ENCODE measurements at places on chromosomes 7 and 10.

DNA sequence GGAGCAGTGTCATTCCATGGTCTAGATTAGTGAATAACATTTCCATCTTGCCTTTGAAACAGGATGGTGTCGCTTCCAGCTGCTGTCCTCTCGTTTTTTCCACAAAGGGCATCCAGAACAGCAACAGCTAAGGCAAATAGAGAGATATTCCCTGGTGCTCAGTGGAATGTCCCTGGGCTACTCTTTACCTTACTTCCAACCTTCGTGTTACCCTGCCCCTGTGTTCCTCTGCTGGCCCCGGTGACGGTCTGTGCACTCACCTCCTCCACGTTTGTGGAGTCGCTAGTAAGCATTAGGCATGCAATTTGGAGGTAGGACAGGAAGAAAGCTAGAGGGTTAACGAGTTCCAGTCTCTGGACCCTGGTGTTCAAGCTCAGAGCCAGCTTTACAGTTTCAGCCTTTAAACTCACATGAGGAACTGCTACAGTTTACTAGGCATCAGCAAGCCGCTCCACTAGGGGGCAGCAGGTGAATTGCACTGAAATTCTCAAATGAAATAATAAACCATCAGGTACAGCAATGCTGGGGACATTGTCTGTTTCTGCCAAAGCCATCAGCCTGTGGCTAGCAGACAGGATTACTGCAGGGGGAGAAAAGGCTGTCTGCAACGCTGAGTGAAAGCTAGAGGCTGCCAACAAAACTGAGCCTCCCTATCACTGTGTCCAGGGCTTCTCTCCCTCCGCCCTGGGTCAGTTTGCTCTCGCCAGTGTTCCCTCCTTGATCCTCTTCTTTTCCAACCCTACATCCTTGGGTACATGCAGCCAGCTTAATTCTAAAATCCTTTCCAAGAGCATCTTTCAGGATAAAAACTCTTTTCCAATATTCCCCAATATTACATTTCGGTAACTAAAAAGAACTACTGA is 9.0 kb downstream of the MRPL32 start:
- peak; percentile 68 for DNase-seq

GRCh38 chr10:93058139-93058538 is 2.5 kb upstream of the CYP26C1 start:
- no peak for DNase-seq

DNA sequence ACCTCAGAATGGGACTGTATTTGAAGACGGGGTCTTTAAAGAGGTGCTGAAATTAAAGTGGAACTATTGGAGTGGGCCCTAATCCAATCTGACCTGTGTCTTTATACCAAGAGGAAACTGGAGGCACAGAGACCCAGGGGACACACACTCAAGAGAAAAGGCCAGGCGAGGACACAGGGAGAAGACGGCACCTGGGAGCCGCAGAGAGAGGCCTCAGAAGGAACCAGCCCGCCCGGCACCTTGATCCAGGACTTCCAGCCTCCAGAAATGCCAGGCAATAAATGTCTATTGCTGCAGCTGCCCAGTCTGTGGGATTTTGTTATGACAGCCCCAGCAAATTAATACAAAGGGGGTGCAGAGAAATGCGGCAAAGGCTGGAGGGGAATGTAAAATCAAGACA is 10.5 kb downstream of the CARD11 start:
- DNase-seq, result no peak

GRCh38 chr7:4270268-4270667 is 411.8 kb upstream of the FOXK1 start:
- no peak for DNase-seq

GRCh38 chr7:87600130-87601124 is at the start of gene ABCB1:
TSS of gene ABCB1 (minus strand) at chr7:87600884. CDS start at chr7:87600184, 700 bp downstream.
- DNase-seq, result peak; percentile 54

GRCh38 chr10:129328546-129328945 is 138.5 kb upstream of the MGMT start:
- DNase-seq, result no peak

GRCh38 chr10:33631991-33632390 is 297.5 kb upstream of the NRP1 start:
- no peak for DNase-seq

GRCh38 chr10:92699518-92700381 is 10.0 kb downstream of the HHEX start:
- DNase-seq, result no peak

- DNase-seq, result no peak
These were observed 210.3 kb downstream of the INHBA start for GRCh38 chr7:41492603-41493002.

GRCh38 chr7:95059842-95060313 is 152.5 kb downstream of the PPP1R9A start:
- no peak for DNase-seq

GRCh38 chr10:69854511-69855345 is 53.0 kb downstream of the COL13A1 start:
- DNase-seq, result no peak

DNA sequence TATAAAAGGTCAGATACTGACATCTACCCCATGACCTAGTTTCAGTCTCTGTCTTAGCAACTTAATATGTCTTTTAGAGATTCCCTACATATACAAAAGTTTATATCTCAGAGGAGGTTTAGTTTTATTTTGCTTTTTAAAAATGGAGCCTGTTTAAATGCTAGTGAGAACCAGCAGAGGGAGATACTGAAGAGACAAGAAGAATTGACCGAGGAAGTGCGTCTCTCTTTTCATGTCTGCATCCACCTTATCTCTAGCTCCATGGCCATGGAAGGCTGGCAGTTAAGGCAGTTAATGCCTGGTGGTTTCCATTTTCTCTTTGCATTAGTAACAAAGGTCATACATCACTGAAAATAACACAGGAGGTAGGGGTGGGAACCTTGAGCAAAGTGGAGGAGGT is 10.7 kb downstream of the SUV39H2 start:
- peak; percentile 23 for DNase-seq

GRCh38 chr10:43304687-43305333 is 37.9 kb upstream of the RASGEF1A start:
- peak; percentile 44 for DNase-seq

GRCh38 chr10:118045837-118046394 is 825 bp downstream of the RAB11FIP2 start:
- DNase-seq, result peak; percentile 16

DNA sequence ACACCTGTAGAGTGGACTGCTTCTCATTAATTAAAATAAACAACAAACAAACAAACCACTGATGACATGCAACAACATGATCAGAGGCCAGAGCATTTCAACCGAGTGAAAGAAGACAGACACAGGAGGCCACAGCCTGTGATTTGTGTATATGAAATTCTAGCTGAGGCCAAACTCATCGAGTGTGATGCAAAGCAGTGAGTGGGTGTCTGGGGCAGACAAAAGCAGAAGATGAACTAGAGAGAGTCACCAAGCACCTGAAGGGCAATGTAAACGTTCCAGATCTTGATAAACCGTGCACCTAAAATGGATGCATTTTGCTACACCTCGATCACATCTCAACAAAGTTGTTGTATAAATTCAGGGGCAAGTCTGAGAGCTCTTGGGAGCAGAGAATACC is 108.4 kb downstream of the KLF6 start:
- DNase-seq, result no peak

DNA sequence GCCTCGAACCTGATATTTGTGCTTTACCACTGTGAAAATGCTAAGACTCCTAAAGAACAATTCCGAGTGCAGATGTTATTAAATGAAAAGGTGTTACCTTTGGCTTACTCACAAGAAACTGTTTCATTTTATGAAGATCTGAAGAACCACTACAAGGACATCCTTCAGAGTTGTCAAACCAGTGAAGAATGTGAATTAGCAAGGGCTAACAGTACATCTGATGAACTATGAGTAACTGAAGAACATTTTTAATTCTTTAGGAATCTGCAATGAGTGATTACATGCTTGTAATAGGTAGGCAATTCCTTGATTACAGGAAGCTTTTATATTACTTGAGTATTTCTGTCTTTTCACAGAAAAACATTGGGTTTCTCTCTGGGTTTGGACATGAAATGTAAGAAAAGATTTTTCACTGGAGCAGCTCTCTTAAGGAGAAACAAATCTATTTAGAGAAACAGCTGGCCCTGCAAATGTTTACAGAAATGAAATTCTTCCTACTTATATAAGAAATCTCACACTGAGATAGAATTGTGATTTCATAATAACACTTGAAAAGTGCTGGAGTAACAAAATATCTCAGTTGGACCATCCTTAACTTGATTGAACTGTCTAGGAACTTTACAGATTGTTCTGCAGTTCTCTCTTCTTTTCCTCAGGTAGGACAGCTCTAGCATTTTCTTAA is 47.7 kb downstream of the MINPP1 start:
- DNase-seq, result no peak

DNA sequence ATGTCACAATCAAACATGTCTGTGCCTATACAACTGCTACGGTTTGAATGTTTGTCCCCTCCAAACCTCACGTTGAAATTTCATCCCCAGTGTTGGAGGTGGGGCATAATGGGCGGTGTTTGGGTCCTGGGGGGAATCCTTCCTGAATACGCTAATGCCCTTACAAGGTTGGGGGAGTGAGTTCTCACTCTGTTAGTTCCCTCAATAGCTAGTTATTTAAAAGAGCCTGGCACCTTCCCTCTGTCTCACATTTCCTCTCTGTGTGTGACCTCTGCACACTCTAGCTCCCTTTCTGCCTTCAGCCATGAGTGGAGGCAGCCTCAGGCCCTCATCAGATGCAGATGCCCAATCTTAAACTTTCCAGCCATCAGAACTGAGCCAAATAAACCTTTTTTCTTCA is 129.5 kb downstream of the GRM8 start:
- no peak for DNase-seq

- no peak for DNase-seq
These were observed 96.1 kb downstream of the RNF133 start for GRCh38 chr7:122602800-122603199.

DNA sequence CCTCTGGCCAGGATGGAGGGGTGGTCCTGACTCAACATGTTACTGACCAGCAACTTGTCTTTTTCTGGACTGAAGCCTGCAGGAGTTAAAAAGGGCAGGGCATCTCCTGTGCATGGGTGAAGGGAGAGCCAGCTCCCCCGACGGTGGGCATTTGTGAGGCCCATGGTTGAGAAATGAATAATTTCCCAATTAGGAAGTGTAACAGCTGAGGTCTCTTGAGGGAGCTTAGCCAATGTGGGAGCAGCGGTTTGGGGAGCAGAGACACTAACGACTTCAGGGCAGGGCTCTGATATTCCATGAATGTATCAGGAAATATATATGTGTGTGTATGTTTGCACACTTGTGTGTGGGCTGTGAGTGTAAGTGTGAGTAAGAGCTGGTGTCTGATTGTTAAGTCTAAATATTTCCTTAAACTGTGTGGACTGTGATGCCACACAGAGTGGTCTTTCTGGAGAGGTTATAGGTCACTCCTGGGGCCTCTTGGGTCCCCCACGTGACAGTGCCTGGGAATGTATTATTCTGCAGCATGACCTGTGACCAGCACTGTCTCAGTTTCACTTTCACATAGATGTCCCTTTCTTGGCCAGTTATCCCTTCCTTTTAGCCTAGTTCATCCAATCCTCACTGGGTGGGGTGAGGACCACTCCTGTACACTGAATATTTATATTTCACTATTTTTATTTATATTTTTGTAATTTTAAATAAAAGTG is 6.0 kb downstream of the PLAU start:
- no peak for DNase-seq

GRCh38 chr7:7210475-7211237 is 28.3 kb downstream of the C1GALT1 start:
- DNase-seq, result no peak

GRCh38 chr10:34049469-34049868 is 715.0 kb upstream of the NRP1 start:
- no peak for DNase-seq

DNA sequence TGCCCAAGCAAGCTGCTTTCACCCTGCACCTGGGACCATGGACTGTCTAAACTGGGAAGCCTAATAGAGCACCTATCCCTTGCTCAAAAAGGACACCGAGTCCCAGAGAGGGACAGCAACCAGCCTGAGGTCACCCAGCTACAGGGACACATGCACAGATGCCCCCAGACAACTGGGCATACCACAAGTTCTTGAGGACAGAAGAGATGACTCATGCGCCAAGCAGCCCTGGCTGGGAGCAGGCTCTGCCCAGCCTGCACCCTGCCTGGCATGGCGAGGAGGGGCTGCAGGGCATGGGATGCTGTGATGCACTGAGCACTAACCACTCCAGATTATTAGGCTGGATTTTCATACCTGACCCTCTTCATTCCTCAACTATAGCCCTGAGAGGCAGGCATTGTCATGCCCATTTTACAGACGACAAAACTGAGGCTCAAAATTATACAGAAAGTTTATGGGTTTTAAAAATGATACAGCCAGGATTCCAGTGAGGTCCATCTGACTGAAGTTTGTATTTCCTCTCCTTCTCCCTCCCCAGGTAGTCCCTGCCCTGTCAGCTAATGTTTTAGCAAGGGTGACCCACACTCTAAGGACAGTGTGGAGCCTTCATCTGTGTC is 289.3 kb upstream of the ZMIZ1 start:
- no peak for DNase-seq

DNA sequence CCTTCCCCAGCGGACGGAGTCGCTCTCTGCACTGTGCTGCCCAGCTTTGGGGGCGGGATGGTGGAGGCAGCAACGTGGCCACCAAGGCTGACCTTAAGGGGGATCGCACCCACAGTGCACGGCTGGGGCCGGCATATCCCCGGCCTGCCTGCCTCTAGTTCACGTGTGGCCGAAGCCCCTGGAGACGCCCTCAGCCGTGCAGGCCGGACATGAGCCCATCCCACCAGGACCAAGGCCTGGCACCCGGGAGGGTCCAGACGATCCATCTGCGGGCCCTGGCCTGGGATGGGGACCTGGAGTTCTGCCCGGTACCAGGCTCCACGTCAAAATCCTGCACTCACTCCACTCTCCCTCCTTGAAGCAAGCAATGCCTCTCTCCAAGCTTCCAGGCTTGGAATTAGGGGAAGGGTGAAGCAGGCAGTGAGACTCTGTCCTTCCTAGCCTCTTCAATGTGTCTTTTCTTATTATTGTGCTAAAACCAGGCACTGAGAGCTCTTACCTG is 520.8 kb downstream of the REEP3 start:
- DNase-seq, result no peak

GRCh38 chr7:71595176-71595575 is 463.2 kb downstream of the GALNT17 start:
- DNase-seq, result no peak

- no peak for DNase-seq
These were observed 81.5 kb downstream of the DNAH11 start for GRCh38 chr7:21624320-21624719.

DNA sequence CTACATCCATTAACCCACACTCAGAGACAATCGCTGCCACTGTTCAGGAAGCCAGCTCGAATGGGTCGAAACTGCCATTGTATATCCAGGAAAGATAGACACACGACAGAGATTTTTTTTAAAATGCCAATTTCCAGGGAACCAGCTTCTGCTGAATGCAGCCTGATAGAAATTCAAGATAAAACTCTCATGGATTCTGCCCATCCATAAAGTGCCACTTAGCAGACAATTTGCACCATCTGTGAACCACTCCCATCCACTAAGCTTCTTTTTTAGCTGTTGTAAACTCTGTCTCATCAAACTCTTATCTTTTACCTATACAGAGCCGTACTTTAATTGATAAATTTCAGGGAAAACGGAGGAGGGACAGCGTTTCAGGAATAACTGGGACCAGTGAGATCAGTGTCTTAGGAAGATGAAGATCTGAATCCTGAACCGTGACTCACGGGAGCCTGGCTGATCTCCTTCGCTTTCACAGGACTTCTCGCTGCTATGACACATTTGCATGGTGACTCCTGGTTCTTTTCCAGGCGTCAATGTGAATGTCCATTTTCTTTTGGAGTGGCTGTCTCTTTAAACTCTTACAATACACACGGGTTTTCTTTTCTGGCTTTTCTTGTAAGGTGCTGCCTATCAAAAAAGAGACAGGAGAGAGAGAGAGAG is 103.4 kb downstream of the FAM204A start:
- no peak for DNase-seq

Measured in CD4-positive, alpha-beta T cell treated with Interleukin-4 for 1 hour (primary cell).